Activated CD4-positive, alpha-beta memory T cell treated with anti-CD3 and anti-CD28 coated beads, Interleukin-2, amount 10 ng/mL, durations not matched to agents 7 days and 5 days (primary cell): ENCODE measurements at places on chromosomes 11 and 22. TPM values are rescaled to one million over a fixed set of nuclear protein-coding genes. Genes with fewer than 3 reads are reported as not detected.

- H3K36me3 ChIP-seq, result no peaks in the 10 kb centered on the region
- H3K27ac ChIP-seq, result no peak overlapping the region
- no peak for DNase-seq
- peaks cover 45% of the 10 kb centered on the region for H3K27me3 ChIP-seq
Observed at GRCh38 chr11:128895526-128895925, 4.4 kb downstream of the KCNJ5 start.

The MYO7A gene
- 0.50 TPM for total RNA-seq

- DNase-seq, result no peak
- no peak overlapping the region for H3K27ac ChIP-seq
- no peaks in the 10 kb centered on the region for H3K4me1 ChIP-seq
- no peak overlapping the region for H3K4me3 ChIP-seq
- peaks cover 2% of the 10 kb centered on the region for H3K27me3 ChIP-seq
Observed at GRCh38 chr22:48145738-48146137, 1383.3 kb downstream of the TBC1D22A start.

DNA sequence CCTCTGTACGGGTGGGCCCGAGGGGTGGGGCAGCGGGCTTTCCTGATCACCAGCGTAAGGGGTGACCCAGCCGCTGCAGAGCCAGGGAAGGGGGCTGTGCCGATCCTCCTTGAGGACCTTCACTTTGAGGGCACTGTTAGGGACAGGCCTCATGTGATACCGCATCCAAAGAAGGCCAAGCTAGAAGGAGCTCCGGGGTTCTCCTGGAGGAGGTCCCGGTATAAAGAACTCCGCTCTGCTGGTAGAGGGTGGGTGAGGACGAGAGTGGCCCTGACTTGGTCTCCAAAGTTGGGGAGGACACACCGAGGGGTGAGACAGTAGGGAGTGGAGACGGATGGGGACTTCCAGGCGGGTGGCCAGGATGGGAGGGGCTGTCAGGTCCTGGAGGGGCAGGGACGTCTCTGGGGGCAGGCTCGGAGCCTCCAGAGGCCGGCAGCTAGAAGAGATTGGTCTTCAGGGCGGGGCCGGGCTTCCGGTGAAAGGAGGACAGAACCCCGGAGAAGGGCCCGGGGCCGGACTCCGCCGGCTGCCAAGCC, 4.6 kb downstream of the PHOX2A start:
- H3K4me3 ChIP-seq, result no peak overlapping the region
- H3K27me3 ChIP-seq, result peaks cover 43% of the 10 kb centered on the region
- H3K36me3 ChIP-seq, result peaks cover 31% of the 10 kb centered on the region
- no peak overlapping the region for H3K27ac ChIP-seq

DNA sequence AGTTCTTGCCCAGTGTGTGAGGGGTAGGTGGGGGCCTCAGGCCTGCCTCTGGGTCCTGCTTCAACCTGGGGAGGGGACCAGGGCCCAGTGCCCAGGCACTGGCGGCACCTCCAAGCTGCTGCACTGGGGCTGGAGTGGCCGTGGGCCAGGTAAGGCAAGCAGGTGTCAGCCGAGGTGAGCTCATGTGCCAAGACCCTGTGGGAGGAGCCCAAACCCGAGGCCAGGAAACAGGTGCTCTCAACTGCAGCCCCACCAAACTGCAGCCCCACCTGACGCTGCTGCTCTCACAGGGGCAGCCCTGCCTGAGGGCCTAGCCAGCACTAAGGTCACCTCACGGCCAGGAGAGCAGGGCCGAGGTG, 18.1 kb upstream of the GNB1L start:
- no peak overlapping the region for H3K4me3 ChIP-seq
- peaks cover 10% of the 10 kb centered on the region for H3K4me1 ChIP-seq
- H3K27ac ChIP-seq, result no peak overlapping the region
- no peaks in the 10 kb centered on the region for H3K36me3 ChIP-seq
- DNase-seq, result no peak
- no peaks in the 10 kb centered on the region for H3K27me3 ChIP-seq

The RELT gene
- 27.3 TPM for total RNA-seq

DNA sequence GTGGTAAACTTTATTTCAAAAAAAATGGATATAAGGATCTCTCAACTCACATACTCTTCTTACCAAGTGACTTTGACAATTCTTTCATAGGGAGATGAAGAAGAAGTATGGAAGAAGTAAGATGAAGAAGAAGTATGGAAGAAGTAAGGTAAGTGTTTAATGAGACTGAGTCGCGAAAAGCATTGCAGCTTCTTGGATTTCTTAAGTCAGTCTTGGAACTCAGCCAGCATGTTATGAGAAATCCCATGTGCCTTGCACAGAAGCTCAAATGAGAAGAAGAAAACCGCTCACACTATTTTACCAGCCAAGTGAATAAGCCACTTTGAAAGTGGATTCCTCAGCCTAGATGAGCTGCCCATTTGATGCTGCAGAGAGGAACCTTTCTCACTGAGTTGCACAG, 332.0 kb upstream of the CCDC179 start:
- DNase-seq, result no peak
- H3K4me3 ChIP-seq, result no peak overlapping the region
- H3K4me1 ChIP-seq, result no peaks in the 10 kb centered on the region
- no peaks in the 10 kb centered on the region for H3K27me3 ChIP-seq

DNA sequence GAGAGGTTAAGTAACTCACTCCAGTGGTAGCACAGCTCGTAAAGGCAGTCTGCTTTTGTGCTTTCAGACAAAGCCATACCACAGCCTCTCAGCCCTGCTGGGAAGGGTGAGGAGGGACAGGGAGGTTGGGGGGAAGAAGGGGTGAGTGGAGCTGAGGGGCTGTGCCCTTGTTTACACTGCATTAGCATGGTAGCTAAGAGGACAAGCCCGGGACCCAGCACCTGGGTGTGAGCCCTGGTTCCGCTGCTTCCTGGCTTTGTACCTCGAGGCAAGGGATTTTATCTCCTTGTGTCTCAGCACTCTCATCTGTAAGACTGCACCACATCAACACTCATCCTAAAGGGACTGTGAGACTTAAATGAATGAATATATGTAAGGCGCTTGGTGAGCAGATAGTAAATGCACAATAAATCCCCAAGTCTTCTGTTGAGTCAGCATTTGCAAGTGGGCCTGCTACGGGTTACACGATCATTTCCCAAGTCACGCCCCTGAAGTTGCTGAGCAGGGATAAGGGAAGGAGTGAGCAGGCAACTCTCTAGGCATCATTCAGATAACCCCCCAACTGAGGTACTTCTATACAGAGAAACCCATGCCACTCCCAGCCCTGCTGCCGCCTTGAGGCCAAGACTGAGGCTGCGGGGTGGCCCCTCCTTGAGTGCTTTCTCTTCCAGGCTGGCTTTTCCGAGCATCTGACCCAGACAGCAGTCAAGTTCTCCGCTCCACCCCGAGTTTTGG, 7.5 kb downstream of the RASD2 start:
- no peak for DNase-seq
- peaks cover 12% of the 10 kb centered on the region for H3K27me3 ChIP-seq
- peaks cover 8% of the 10 kb centered on the region for H3K4me1 ChIP-seq
- H3K36me3 ChIP-seq, result no peaks in the 10 kb centered on the region
- H3K4me3 ChIP-seq, result no peak overlapping the region
- no peak overlapping the region for H3K27ac ChIP-seq

GRCh38 chr11:11661326-11662040, 39.7 kb upstream of the GALNT18 start:
- H3K27ac ChIP-seq, result no peak overlapping the region
- no peaks in the 10 kb centered on the region for H3K4me1 ChIP-seq
- H3K4me3 ChIP-seq, result no peak overlapping the region
- no peaks in the 10 kb centered on the region for H3K36me3 ChIP-seq
- DNase-seq, result no peak

GRCh38 chr11:85732965-85733364, 47.0 kb upstream of the CCDC89 start:
- peaks cover 12% of the 10 kb centered on the region for H3K4me1 ChIP-seq
- no peak overlapping the region for H3K4me3 ChIP-seq
- peaks cover 76% of the 10 kb centered on the region for H3K36me3 ChIP-seq
- H3K27me3 ChIP-seq, result no peaks in the 10 kb centered on the region
- no peak for DNase-seq

GRCh38 chr11:36126678-36127077, 162.5 kb downstream of the COMMD9 start:
- DNase-seq, result no peak
- no peak overlapping the region for H3K4me3 ChIP-seq
- H3K27me3 ChIP-seq, result peaks cover 23% of the 10 kb centered on the region
- no peaks in the 10 kb centered on the region for H3K36me3 ChIP-seq

The GRM5 gene
- total RNA-seq, result not detected

DNA sequence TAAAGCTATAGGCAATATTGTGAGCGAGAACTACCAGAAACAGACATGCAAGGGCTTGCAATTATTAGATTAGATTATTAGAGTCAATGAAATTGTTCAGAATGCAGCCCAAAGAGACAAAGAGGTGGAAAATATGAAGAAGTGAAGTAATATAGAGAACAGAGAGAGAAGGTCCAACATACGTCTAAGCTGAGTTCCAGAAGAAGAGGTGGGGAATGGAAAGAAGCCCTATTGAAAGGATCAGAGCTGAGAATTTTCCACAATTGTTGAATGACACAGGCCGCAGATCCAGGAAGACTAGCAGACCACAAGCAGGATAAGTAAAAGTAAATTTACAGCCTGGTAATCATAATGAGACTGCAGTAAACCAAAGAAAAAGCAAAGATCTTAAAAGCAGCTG, 93.2 kb downstream of the EXT2 start:
- H3K27me3 ChIP-seq, result no peaks in the 10 kb centered on the region
- DNase-seq, result no peak
- peaks cover 43% of the 10 kb centered on the region for H3K36me3 ChIP-seq
- no peak overlapping the region for H3K4me3 ChIP-seq
- no peak overlapping the region for H3K27ac ChIP-seq
- peaks cover 38% of the 10 kb centered on the region for H3K4me1 ChIP-seq

DNA sequence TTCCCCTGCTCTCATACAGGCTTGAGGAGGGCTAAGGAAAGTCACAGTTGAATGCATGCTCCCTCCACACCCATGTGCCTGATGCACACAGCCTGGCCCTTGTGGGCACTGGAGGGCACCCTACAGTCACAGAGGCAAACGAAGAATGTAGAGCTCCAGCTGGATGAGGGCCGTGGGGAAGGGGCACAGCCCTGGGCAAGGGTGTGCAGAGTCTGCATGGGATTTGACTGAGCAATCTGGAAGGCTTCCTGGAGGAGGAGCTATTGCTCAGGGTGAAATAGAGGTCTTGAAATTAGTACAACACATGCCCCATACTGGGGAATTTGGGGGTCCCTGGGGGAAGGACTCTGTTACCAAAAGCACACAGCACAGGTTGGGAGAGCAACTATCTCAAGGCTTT, 64.0 kb downstream of the KCNQ1 start:
- H3K4me3 ChIP-seq, result no peak overlapping the region
- H3K27ac ChIP-seq, result no peak overlapping the region
- peaks cover 5% of the 10 kb centered on the region for H3K4me1 ChIP-seq

- peak within 1 kb of the TSS; percentile 68 for H3K27ac ChIP-seq
- DNase-seq, result no peak
- H3K27me3 ChIP-seq, result peaks cover 10% of the 10 kb centered on the region
Observed at GRCh38 chr11:65872586-65873317, at the start of gene EFEMP2. EFEMP2 (minus strand) TSS chr11:65872800; CDS start chr11:65872354, 446 bp downstream.

- H3K27me3 ChIP-seq, result peaks cover 11% of the 10 kb centered on the region
- H3K36me3 ChIP-seq, result no peaks in the 10 kb centered on the region
- H3K4me1 ChIP-seq, result no peaks in the 10 kb centered on the region
- no peak for DNase-seq
- no peak overlapping the region for H3K4me3 ChIP-seq
Observed at GRCh38 chr11:20011307-20011951, 148.8 kb downstream of the DBX1 start.

GRCh38 chr11:128727796-128728431, 34.0 kb downstream of the FLI1 start:
- no peak for DNase-seq
- peaks cover 50% of the 10 kb centered on the region for H3K36me3 ChIP-seq
- peaks cover 98% of the 10 kb centered on the region for H3K4me1 ChIP-seq
- peak overlapping the region; percentile 95 for H3K27ac ChIP-seq
- no peak overlapping the region for H3K4me3 ChIP-seq

GRCh38 chr22:19620742-19621371, 93.4 kb upstream of the SEPTIN5 start:
- no peak overlapping the region for H3K4me3 ChIP-seq
- peaks cover 8% of the 10 kb centered on the region for H3K27me3 ChIP-seq
- H3K27ac ChIP-seq, result no peak overlapping the region

The OR8A1 gene
- total RNA-seq, result not detected

GRCh38 chr11:104916442-104916841, 18.2 kb upstream of the CASP12 start:
- peaks cover 46% of the 10 kb centered on the region for H3K4me1 ChIP-seq
- no peaks in the 10 kb centered on the region for H3K27me3 ChIP-seq
- no peak for DNase-seq
- peaks cover 10% of the 10 kb centered on the region for H3K36me3 ChIP-seq

The FREY1 gene
- 2.3 TPM for total RNA-seq

The MAP4K2 gene
- total RNA-seq, result 98.0 TPM

GRCh38 chr11:65500387-65501185, 1.7 kb downstream of the MALAT1 start:
- H3K27me3 ChIP-seq, result no peaks in the 10 kb centered on the region
- no peak overlapping the region for H3K4me3 ChIP-seq
- peaks cover 34% of the 10 kb centered on the region for H3K4me1 ChIP-seq
- peak; percentile 57 for DNase-seq

- H3K36me3 ChIP-seq, result no peaks in the 10 kb centered on the region
- no peaks in the 10 kb centered on the region for H3K4me1 ChIP-seq
- peaks cover 5% of the 10 kb centered on the region for H3K27me3 ChIP-seq
- H3K4me3 ChIP-seq, result no peak overlapping the region
- no peak for DNase-seq
Observed at GRCh38 chr11:18987454-18988231, 48.4 kb upstream of the MRGPRX1 start.

GRCh38 chr11:5280582-5281102, 10.9 kb upstream of the HBE1 start:
- no peaks in the 10 kb centered on the region for H3K36me3 ChIP-seq
- H3K4me1 ChIP-seq, result peaks cover 8% of the 10 kb centered on the region
- H3K4me3 ChIP-seq, result no peak overlapping the region
- DNase-seq, result peak; percentile 42
- no peak overlapping the region for H3K27ac ChIP-seq

DNA sequence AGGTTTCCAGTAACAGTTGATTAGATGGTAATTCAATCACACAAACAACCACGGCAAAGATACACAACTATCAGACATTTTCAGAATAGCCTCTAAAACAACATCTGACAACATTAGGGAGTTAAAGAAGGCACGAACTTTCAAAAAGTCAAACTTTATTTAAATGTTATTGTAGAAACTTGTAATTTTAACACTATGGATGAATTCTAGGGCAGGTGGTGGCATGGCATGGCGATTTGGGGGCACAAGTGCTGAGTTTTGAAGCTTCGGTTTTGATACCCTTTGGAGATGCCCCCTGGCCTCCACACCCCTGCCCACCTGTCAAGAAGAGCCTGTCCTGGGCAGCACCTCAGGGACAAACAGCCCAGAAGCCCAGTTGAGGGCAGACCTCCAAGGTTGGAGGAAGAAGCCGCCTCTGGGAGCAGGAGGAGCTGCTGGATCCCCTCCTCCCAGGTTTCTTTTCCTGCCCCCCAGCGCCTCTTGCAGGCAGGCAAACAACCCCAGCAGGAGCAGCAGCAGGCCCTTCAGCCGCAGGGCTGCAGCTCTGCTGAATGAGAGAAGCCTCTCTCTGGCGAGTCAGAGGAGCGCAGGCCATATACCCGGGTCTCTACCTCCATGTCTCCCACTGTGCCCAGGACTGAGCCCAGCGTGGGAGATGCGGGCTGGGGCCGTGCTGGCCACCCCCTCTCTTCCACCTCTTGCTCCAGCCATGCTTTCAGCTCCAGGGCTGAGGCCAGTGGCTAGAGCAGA, 102.1 kb upstream of the IGLL5 start:
- no peak overlapping the region for H3K4me3 ChIP-seq
- peaks cover 24% of the 10 kb centered on the region for H3K4me1 ChIP-seq
- H3K27ac ChIP-seq, result no peak overlapping the region
- no peak for DNase-seq
- H3K27me3 ChIP-seq, result peaks cover 20% of the 10 kb centered on the region

The PGA3 gene
- total RNA-seq, result not detected
